Esophagus muscularis mucosa (tissue), 4 donors: ENCODE measurements at places on chromosomes 2 and 18. TPM values are rescaled to one million over a fixed set of nuclear protein-coding genes. Genes with fewer than 3 reads are reported as not detected.

Gene RFTN2
- 7.4 TPM for total RNA-seq

Gene HTR2B
- total RNA-seq = 12.1 TPM

Gene CD8A
- total RNA-seq = 5.5 TPM

GRCh38 chr2:9232166-9232479 lies 25.5 kb downstream of the ASAP2 start:
- no peak for DNase-seq

- DNase-seq = no peak
Observed at GRCh38 chr18:2191180-2191790, 380.0 kb downstream of the METTL4 start.

DNA sequence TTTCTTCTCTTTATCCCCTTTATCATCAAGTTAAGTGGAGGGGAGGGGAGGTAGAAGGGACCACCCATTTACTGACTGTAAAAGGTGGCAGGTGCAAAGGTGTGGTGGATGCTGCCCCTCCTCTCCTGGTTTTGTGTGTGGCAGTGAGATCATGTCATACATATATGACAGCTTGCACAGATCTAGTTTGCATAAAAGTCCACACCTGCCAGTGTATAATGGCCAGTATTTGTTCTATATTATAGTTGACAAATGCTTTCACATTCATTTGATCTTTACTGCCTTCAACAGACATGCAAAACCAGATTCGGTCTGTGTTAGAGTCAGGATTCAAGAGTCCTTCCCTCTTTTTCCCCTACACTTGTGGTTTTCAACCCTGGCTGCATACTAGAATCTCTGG lies 55.1 kb downstream of the TGFA start:
- no peak for DNase-seq

DNA sequence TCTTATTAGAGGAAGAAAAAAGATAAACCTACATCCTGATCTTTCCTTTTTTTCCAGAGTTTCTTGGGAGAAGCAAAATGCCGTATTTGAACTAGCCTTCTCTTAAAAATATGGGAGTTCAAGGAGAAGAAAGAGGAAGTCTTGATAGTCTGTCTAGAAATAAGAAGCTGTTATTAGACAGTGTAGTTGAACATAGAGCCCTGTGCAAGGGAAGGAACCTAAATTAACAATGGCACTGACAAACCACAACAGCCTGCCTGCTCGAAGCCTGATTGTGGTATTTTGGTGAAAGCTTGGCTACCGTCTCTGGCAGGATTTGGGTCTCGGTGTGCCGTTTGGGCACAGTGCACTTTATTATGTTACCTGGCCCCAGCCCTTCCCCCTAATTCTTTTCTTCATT lies 17.1 kb downstream of the SMARCAL1 start:
- no peak for DNase-seq

Gene ZNF397
- 27.8 TPM for total RNA-seq

GRCh38 chr2:89763254-89763580 lies 1071.7 kb downstream of the RPIA start:
- DNase-seq = no peak

DNA sequence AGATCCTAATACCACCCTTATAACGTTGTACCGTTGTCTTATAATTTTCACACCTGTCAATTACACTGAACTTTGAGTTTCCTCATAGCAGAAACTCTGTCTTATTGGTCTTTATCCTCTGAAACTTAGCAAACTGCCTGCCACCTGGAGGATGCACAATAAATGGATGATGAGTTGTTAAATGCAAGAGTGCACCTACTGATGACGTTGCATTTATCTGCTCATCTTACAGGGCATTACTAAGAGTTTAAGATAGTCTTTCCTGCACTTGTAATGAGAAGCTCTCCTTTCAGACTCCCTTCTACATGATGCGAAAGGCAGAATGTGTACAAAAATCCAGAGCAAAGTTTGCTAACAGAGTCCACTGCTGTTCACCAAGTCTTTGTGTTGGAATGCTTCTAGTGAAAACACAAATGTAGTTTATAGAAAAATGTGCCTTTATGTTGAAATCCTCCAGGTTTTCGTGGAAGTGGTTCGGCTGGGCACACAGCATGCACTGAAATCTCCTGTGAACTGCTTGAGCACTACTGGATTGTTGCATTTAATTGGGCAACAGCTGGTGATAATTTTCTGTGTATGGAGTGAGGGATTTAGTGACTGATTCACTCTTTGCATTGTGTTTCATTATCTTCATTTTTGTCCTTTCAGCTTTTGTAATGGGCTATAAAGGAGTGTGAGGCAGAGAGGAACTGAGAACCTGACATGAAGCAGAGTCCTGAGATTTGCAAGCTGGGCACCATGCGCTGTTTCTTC lies 665.8 kb upstream of the ID2 start:
- no peak for DNase-seq

GRCh38 chr2:3129867-3130266 lies 247.8 kb downstream of the EIPR1 start:
- DNase-seq = no peak

Gene FEV
- not detected for total RNA-seq

GRCh38 chr2:30997979-30998378 lies 140.3 kb downstream of the GALNT14 start:
- no peak for DNase-seq

GRCh38 chr2:114201781-114202180 lies 240.7 kb upstream of the DPP10 start:
- DNase-seq = no peak

Gene SCYGR1
- total RNA-seq = not detected

DNA sequence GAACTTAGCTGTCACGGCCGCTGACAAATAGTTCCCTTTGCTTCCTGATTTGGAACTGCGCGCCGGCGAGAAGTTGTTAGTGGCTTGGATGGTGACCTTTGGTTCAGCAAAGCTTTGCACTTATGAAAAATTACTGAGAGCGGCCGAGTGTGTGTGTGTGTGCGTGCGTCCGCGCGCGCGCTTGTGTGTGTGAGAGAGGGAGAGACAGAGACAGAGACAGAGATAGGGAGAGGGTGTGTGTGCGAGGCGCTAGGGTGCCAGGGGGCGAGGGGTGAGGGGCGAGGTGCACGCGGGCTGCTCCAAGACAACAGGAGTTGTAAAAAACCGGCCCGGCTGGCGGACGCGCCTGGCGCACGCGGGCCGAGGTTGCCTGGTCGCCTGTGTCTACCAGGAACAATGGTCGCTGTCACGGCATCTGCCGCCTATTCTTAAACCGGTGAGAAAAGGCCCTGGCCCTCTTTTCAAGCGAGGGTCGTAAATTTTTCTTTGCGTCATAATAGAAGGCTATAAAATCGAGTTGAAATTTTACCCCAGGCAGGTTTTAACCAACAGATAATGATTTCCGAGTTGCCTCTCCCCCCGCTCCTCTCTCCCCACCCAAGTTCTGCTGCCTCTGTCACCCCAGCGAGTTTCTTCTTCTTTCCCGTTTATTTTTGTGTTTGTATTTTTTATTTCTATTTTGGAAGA lies 535 bp downstream of the HOXD3 start:
- DNase-seq = no peak

Gene CAPN14
- 0.42 TPM for total RNA-seq

GRCh38 chr2:180739070-180739469 lies 241.3 kb upstream of the UBE2E3 start:
- no peak for DNase-seq

DNA sequence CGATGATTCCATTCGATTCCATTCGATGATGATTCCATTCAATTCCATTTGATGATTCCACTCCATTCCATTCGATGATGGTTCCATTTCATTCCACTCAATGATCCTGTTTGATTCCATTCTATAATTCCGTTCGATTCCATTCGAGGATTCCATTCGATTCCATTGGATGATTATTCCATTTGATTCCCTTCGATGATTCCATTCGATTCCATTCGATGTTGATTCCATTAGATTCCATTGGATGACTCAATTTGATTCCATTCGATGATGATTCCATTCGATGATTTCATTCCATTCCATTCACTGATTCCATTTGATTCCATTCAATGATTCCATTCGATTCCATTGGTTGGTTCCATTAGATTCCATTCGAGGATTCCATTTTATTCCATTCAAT lies 1084.4 kb downstream of the RPIA start:
- DNase-seq = no peak

GRCh38 chr2:62375113-62375420 lies 130.9 kb downstream of the TMEM17 start:
- no peak for DNase-seq

DNA sequence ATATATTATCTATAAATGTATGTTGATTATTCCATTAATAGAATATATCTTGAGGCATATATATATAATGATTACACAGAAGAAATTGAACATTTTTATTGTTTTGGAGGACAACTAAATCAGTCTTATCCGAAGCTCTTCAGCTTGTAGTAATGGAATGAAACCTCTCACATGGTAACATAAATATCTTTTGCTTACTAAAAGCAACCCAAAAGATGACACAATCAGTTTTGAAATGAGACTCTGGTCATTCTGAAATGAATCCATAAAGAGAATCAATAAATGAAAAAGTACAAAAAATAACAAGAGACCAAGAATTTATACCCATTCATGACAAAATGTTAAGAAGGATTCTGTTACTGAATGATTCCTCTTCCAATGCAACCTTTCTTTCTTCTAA lies 110.2 kb downstream of the FIGN start:
- DNase-seq = no peak

DNA sequence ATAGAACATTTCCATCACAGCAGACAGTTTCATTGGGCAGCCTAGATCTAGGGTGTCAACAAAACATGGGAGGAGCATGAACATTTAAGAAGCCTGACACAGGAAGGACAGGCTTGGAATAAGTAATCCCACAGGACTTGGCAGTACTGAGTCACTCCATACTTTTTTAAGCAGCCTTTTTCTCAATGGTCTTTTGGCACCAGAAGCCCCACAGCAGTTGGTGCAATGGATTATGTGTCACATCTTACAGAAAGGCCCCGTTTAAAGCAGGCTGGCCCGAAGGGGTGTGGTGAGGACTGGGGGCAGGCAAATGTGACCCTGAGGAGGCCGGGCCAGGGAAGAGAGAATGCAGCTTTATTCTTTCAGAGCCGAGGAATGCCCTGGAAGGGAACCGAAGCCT lies 26.6 kb downstream of the SPTBN1 start:
- no peak for DNase-seq

DNA sequence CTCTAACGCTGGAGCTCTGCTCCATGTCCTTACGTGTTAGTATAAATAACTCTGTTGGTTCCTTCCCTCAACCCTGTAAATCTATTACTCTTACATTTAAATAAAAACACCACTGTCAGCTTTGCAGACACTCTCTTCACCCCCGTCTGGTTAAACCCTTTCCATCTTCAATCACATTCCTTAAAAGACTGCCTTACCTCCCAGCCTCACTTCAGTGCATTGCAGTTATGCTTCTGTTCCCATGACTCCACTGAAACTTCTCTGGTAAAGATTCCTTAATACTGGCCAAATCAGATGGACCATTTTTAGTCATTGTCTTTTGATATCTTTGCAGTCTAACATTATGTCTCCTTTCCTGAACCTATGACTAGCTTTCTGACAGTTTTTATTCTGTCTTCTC lies 61.7 kb downstream of the EML4 start:
- DNase-seq = no peak

- DNase-seq = no peak
Observed at GRCh38 chr18:44229693-44230108, 451.0 kb upstream of the SETBP1 start.

- peak; percentile 92 for DNase-seq
Observed at GRCh38 chr2:71453404-71454220, at the start of gene DYSF. Gene DYSF (plus strand): TSS chr2:71453561.

DNA sequence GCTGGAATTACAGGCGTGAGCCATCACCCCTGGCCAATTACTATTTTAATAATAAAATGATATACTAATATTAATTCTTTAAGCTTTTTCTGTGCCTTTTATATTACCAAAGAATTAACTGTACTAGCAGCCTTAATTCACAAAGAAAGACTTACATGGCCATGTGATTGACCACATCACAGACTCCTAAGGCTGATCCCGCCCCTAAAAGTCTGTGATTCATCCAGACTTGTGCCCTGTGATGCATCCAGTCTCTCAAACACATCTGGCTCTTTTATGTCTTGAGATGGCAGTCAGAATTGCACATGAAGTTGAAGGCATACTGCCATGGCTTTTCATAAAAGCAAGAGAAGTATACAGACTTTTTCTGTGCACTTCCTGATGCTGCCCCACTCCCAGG lies 91.7 kb downstream of the DTNA start:
- no peak for DNase-seq

- no peak for DNase-seq
Observed at GRCh38 chr2:106038601-106039375, 155.3 kb downstream of the UXS1 start.

GRCh38 chr2:118706844-118707243 lies 140.6 kb downstream of the EN1 start:
- DNase-seq = no peak

Gene FER1L5
- not detected for total RNA-seq

DNA sequence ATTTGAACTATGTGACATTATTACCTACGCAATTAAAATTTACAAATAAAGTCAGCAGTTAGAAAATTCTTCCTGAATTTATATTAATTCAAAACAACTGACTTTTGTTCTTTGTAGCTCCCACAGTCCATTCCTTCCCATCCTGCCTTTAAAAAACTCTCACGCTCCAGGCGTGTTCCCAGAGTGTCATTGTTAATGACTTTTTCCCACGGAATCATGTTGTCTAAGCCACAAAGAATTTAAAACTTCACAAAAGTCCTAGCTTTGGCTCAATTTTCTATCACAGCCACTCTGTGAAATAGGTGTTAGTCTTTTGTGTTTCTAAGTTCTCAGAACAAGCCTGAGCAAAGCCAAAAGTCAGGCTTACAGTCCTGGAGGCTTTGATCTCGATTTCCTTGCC lies 26.5 kb downstream of the SLC1A4 start:
- DNase-seq = no peak

Gene PSME4
- 48.8 TPM for total RNA-seq

GRCh38 chr2:168397629-168398028 lies 58.4 kb upstream of the CERS6 start:
- DNase-seq = no peak

- no peak for DNase-seq
Observed at GRCh38 chr2:195657634-195658540, 861 bp downstream of the SLC39A10 start.

GRCh38 chr2:164203131-164203530 lies 418.2 kb downstream of the GRB14 start:
- no peak for DNase-seq

- DNase-seq = no peak
Observed at GRCh38 chr18:75472396-75472795, 44.9 kb upstream of the SMIM21 start.

- no peak for DNase-seq
Observed at GRCh38 chr2:18311420-18312195, 248.8 kb downstream of the RDH14 start.

GRCh38 chr2:28357948-28358667 lies 34.5 kb upstream of the FOSL2 start:
- DNase-seq = no peak

Gene LAMA3
- 11.9 TPM for total RNA-seq
